ENCODE measurements at places on chromosomes 7 and 10.

DNA sequence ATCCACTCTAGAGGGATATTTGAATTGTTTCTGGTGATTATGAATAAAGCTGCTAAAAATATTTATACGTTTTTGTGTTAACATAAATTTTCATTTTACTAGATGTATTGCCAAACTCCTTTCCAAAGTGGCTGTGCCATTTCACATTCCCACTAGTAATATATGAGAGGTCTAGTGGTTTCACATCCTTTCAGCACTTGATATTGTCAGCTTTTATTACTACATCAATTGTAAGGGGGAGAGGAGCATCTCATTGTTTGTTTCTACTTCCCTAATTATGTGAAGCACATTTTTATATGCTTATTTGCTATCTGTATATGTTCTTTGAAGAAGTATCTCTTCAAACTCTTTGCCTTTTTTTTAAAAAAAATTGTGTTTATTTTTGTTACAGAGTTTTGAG lies 184.5 kb downstream of the ADK start:
- DNase-seq = no peak

DNA sequence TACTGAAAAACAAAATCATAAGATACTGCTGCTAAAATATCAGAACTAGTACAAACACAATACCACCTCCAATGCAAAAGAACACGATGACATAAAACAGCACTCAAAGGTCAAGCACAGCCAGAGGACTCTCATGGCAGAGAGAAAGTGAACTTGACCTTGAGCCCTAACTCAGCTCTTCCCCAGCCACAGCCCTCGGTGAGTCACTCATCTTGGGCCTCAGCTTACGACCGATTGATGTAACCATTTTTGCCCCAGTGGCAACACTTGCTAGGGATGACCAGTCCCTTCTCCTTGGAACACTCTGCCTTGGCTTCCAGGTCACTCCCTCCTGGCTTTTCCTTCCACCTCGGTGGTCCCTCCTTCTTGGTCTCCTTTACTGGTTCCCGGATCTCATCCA lies 77.8 kb downstream of the JAZF1 start:
- DNase-seq = no peak

DNA sequence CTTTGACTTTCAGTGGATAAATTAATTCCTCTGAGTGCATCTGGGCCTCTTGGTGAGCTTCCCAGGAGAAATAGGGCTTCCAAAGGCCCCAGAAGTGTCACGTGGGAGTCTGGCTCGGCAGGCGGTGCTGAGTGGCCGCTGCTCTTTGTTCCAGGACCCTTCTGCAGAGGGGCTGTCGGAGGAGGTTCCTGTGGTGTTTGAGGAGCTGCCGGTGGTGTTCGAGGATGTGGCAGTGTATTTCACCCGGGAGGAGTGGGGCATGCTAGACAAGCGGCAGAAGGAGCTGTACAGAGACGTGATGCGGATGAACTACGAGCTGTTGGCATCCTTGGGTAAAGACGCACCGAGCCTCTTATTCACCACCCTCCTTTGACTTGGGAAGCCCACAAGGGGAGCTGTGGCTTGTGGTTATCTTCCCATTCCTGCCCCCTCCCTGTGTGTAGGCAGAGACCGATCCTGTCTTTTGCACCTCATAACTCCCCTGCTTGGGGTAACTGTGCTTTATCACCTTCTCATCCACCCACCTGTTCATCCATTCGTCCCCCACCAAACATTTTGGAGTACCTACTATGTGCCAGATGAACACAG lies 11.9 kb downstream of the ZNF862 start:
- DNase-seq = no peak

- no peak for DNase-seq
Measured at GRCh38 chr7:44666566-44666965, 60.1 kb downstream of the OGDH start.

DNA sequence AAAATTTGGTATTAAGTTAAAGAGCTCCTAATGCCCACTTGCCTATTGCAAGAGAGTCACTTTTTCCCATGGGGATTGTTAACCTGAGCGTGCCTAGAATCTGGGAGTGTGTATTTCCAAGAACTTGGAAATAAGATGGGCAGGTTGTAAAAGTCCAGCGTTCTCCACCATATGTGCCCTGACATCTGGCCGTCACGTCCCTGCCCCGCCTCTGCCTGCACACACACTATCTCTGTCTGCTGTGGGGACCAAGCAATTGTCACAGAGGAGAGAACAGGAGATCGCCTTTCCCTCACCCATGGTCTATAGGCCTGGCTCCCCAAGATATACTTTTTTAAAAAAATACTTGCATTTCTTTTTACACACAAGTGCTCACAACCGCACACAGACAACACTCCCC lies 396.5 kb upstream of the PFKP start:
- no peak for DNase-seq

GRCh38 chr7:22355620-22356009 lies 1.3 kb downstream of the RAPGEF5 start:
- no peak for DNase-seq

DNA sequence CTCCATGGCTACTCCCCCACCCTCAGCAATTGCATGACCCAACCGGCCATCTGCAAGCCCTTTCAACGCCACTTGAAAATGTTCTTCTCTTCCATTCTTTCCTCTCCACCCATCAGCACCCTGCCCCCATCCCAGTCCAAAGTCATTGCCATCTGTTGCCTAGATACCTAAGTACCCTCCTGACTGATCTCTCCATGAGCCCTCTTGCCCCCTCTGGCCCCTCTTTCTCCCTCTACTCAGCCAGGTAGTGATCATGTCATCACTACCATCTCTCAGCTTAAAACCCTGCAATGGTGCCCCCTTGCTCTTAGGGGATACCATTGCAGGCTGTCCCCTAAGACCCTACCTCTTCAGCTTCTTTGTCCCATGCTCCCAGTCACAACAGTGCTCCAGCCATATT lies 30.5 kb upstream of the BTRC start:
- no peak for DNase-seq

GRCh38 chr10:36888925-36889573 lies 236.3 kb upstream of the ANKRD30A start:
- DNase-seq = no peak

- DNase-seq = no peak
Measured at GRCh38 chr10:122464586-122464985, 3.2 kb downstream of the HTRA1 start.

DNA sequence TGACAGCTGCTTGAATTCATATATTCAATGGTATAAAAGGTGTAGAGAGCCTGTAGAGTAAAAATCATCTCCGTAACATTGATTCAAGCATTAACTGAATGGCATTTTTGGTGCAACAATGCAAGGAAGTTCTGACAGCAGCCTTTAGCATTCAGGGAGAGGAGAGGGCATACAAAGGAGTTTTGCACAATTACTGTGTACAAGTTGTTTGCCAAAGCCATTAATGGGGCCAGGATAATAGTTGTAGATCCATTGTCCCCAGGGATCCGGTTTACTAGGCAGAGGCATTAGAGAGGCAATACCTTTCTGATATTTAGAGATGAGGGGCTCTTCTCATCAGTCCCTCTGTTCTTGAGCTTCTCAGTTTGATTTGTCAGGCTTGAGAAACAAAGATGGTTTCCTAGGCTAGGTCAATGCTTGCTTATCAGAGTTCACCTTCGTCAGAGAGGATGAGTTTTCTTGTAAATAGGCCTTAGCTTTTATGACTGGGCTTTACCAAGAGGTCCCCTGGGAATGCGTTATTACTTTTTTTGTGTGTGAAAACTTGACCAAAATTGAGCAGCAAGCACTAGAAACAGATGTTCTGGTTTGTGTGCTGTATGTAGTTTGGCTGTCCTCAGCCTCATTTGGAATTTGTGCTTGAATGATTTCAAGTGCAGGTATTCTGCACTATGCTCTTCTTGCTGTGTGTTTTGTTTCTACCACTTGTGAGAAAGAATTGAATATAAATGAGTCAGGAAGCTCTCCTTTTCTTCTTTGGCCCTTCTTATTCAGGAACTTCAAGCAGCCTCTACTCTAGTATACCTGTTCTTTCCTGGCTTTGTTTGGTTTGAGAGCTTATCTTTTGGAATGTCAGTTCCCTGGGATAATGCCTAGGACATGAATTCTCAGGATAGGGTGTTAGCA lies 32.0 kb downstream of the SND1 start:
- no peak for DNase-seq

DNA sequence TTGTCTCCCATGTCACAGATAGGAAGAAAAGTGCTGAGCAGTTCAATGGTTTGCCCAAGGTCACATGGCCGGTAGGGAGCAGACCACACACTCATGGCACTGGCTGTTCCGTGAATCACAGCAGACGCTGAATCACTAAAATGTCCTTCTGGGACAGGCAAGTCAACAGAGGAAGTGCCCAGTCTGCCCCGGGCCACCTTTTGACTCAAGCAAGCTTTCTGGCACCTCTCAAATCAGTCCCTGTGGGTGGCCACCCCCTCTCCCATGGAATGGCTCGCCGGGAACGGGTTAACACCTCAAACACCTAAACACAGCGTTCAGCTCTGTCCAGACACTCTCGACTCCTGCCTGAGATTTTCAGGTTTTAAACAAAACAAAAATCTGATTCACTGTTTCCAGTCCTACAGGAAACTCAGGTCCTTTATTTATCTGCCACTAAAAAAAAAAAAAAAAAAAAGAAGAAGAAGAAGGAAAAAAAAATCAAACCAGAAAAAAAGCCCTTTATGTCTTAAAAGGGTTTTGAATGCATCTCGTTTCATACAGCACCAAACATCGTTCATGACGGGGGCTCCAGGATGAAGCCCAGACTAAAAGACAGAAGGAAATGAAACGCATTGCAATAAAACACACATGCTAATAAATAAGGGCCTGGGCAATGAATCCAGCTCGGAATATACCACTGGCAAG lies 15.5 kb downstream of the CARD11 start:
- peak; percentile 11 for DNase-seq

DNA sequence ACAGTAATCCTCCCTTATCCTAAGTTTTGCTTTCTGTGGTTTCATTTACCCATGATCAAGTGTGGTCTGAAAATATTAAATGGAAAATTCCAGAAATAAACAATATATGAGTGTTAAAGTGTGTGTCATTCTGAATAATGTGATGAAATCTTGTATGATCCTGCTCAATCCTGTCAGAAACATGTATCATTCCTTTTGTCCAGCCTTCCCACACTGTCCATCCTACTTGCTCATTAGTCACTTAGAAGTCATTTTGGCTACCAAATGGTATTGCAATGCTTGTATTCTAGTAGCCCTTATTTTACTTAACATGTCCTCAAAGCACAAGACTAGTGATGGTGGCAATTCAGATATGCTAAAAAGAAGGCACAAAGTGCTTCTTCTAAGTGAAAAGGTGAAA lies 1211.2 kb upstream of the SORCS1 start:
- DNase-seq = no peak

- DNase-seq = no peak
Measured at GRCh38 chr7:107345898-107346297, 124.0 kb upstream of the GPR22 start.

GRCh38 chr10:132848951-132849545 lies 63.1 kb upstream of the NKX6-2 start:
- no peak for DNase-seq

DNA sequence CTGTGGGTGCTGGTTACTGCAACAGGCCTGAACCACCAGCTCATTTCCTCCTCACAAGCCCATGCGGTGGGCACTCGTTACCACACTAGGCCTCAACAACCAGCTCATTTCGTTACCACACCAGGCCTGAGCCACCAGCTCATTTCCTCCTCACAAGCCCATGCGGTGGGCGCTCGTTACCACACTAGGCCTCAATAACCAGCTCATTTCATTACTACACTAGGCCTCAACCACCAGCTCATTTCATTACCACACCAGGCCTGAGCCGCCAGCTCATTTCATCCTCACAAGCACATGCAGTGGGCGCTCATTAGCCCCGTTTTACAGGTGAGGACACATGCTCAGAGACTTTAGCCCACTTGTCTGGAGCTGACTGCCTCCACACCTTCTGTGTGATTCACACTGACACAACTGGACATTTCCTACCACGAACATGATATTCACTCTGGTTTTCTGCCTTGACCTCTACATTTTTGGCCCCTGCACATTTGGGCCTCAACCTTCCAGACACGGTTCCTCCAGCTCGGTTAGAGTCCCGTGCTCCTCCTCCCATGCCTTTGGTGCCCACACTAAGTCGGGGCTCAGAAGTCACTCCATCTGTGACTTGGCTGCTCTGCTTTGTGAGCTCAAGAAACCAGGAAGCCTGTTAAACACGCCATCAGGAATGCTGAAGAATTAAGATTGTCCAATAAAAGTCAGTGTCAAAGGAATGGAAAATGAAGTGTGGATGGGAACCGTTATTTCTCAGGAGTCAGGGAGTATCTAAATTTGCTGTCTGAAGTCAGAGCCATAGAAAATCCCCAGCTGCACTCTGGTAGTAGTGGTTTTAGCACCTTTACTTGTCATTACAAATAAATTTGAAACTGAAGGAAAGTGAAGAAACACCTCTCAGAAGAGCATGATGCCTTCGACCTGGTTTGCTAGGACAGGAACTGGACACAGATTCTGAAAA lies 55.8 kb upstream of the LANCL2 start:
- no peak for DNase-seq

DNA sequence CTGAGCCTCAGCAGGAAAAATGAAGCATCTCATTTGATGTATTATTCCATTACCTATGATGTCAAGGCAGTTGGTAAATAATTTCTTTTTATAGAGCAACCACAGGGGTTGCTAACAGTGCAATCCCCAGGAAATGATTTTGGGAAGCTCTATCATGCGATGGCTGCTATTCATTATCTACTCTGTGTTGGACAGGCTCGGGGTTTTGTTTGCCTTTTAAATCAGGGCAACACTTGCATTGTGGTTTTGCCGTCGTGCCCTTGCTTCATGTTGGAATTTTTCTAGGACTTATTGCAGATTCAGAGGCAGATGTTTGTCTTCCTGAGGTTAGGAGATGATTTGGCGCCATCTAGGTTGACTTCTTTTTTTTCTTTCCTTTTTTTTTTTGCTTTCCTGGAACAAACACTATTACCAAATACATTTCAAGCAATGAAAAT lies 128.4 kb downstream of the BICC1 start:
- DNase-seq = peak; percentile 74

- DNase-seq = no peak
Measured at GRCh38 chr10:72333112-72334015, 21.4 kb downstream of the DNAJB12 start.

DNA sequence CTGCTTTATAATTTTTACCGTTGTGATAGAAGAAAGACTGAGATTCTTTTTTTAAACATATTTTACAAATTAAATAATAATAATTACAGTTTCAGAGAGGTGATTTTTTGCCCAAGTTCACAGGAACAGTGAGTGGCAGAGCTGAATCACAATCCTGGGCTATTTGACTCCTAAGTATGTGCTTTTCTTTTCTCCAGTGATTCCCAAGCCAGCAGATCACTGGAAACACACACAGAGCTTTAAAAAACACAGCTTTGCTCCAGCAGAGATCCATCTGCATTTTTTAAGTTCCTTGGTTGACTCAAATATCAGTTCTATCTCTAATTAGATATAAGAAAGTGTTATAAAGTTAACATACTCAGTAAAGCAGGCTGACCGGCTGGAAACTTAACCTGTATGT lies 69.0 kb downstream of the AHR start:
- DNase-seq = no peak
